ENCODE measurements at places on chromosomes 3 and 15. TPM values are rescaled to one million over a fixed set of nuclear protein-coding genes. Genes with fewer than 3 reads are reported as not detected.

DNA sequence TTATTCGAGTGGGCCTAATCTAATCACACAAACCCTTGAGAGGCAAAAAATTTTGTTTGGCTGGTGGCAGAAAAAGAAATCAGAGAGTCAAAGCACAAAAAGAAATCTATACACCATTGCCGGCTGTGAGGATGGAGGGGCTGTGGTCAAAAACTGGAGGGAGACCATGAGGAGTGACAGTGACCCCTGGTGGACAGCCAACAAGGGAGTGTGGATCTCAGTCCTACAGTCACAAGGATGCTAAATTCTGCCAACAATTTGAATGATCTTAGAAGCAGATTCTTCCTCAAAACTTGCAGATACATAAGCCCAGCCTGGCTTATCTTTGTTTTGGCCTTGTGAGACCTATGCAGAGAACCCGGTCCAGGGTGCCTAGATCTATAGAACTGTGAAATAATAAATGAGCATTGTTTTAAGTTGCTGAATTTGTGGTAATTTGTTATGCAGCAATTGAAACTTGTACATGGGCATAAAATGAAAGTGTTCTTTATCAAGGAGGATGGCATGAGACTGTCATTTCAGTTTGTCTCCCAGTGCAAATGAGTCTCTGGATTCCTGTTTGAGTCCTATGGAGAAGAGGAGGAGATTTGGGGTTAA lies 103.0 kb upstream of the ARHGEF26 start:
- no peak overlapping the region for H3K4me3 ChIP-seq
- DNase-seq = no peak
- H3K4me1 ChIP-seq = no peaks in the 10 kb centered on the region
- H3K36me3 ChIP-seq = no peaks in the 10 kb centered on the region
- H3K27ac ChIP-seq = no peak overlapping the region

GRCh38 chr3:59775761-59776325 lies 726.0 kb upstream of the CFAP20DC start:
- H3K27me3 ChIP-seq = no peaks in the 10 kb centered on the region
- no peak overlapping the region for H3K4me3 ChIP-seq
- no peaks in the 10 kb centered on the region for H3K4me1 ChIP-seq
- no peak for DNase-seq

DNA sequence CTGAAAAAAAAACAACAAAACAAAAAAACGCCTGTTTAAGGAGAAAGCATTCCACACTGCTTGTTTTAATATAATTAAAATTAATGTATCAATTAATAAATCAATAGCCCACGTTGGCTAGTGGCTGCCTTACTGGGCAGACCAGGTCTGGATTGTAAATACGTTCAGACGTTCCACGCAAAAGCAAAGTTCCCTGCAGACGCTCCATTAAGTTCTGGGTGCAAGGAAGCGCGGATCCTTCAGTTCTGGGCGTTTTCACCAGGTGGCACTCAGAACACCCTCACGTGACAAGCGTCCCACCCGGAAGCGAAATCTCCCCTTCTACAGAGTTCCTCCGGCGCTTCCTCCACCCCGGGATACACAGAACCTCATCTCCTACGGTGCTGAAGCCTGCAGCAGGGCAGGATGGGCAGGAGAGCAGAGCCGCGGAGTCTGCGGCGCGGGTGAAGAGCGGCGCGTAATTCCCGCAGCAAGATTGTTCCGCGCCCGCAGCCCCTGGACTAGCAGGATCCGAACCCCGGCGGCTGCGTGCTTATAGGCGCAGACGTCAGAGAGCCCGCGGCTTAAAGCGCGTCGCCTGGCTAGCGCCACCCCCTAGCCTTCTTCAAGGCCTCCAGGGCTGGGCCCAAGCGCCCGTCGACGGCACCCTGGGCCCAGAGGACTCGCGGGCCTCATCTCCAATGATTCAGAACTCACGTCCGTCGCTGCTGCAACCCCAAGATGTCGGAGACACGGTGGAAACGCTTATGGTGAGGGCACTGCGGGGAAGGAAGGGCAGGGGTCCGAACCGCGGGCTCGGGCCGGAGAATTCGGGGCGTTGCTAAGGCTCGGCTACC lies at the start of gene SLC25A38:
Gene SLC25A38, plus strand, starts transcription at position 326 of the 836 bp plus-strand sequence. Its CDS starts 355 bp downstream, at position 681.
- peak within 1 kb of the TSS; percentile 81 for H3K4me3 ChIP-seq
- peaks cover 14% of the 10 kb centered on the region for H3K4me1 ChIP-seq
- DNase-seq = peak; percentile 76

DNA sequence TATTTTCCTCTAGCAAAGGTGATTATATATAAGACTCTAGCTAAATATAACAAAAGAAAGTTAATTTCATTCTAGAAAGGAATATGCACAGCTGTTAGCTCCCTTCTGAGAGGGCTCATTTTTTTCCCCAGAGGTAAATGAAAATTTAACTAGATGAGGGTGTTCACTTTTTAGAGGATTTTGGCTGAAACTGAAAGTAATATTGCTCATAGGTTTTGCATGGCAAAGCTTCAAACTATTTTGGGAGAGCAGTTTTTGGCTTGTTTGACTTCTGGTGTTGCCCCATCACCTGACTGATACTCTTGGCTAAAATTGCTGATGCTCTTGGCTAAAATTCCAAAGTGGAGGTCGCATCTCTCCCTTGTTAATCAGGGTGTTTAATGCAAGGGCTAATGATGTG lies 311.9 kb downstream of the EDEM1 start:
- no peak overlapping the region for H3K27ac ChIP-seq
- no peaks in the 10 kb centered on the region for H3K36me3 ChIP-seq
- H3K27me3 ChIP-seq = no peaks in the 10 kb centered on the region
- H3K4me1 ChIP-seq = no peaks in the 10 kb centered on the region

DNA sequence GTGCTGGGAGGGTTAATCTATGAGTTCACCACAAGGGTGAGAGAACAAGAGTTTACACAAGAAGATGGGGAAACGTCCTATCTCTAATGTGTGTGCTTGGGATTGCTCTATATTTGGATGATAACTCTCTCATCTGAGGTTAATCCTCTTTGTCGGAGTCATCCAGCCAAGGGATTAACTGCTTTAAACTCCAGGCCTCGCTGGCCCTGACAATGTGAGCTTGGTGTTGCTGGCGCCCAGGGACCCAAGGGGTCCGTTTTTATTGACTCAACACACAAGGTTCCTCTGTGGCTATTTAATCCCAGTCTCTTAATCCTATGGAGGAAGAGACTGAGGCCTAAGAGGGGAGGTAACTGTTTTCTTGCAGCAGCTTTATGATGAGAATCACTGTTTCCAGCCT lies 14.2 kb downstream of the SV2B start:
- no peak overlapping the region for H3K4me3 ChIP-seq
- H3K4me1 ChIP-seq = peaks cover 13% of the 10 kb centered on the region
- H3K27ac ChIP-seq = no peak overlapping the region

Gene EID1
- 136 TPM for total RNA-seq
